ENCODE measurements at places on chromosomes 16 and 17.

GRCh38 chr16:86249631-86250030 lies 260.7 kb upstream of the FOXF1 start:
- no peak for DNase-seq

- DNase-seq, result no peak
These were observed 2.5 kb upstream of the ZNF423 start for GRCh38 chr16:49858200-49859124.

DNA sequence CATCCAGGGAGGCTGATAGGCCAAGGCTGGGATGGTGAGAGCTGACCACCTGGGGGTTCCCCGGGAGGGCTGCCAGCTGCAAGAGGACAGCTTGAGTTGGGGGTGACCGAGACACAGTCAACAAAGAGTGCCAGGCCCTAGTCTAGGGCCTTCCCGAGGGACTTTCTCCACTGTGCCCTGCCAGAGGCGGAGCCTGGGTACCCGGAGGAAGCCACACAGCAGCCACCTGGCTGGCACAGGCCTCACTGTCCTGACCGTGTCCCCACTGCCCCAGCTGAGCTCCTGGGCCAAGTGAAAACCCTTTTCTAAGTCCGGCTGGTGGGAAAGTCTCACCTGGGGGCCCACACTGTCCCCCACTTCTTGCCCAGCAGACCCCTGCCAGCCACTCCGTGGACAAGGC lies 71.9 kb upstream of the GSE1 start:
- no peak for DNase-seq

DNA sequence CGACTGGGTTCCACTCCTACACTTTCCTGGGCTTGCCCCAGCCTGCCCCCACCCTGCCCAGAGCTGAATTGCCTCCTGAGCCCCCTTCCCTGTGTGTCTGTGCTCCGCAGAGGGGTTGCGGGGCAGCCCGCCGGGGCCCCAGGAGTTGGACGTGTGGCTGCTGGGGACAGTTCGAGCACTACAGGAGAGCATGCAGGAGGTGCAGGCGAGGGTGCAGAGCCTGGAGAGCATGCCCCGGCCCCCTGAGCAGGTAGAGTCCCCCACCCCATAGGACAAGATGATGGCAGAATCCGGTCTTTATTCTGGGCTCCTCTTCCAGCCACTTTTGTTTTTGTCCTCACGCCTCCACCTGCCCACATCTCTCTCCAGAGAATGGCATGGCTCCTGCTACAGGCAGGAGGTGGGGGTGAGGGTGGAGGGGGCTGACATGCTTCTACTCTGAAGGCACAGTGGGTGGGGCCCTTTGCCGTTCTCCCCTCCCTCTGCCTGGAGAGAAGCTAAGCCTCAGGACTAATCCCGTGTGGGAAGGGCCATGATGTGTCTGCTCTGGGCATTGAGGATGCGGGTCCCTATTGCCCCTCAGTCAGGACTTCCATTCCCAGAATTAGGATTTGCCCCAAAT lies 3.5 kb downstream of the ACBD4 start:
- no peak for DNase-seq

DNA sequence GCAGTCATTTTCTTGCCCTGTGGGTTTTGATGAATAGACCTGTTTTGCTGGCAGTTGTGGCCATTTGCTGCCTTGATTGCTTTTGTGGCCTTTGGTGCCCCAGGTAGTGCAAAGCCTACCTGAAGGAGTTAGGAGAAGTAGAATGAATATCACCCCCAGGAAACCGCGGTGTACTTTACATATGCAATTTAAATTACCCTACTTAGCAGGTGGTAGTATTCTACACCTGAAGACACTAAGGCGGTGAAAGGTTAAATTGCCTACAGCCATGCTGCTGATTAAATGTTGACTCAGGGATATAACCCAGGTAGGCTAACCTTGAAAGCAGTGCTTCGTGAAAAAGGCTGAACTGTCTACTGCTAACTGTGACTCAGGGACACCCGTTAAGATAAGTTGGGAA lies 27.2 kb upstream of the WWOX start:
- DNase-seq, result no peak
